ENCODE measurements at places on chromosomes 3 and 15.

DNA sequence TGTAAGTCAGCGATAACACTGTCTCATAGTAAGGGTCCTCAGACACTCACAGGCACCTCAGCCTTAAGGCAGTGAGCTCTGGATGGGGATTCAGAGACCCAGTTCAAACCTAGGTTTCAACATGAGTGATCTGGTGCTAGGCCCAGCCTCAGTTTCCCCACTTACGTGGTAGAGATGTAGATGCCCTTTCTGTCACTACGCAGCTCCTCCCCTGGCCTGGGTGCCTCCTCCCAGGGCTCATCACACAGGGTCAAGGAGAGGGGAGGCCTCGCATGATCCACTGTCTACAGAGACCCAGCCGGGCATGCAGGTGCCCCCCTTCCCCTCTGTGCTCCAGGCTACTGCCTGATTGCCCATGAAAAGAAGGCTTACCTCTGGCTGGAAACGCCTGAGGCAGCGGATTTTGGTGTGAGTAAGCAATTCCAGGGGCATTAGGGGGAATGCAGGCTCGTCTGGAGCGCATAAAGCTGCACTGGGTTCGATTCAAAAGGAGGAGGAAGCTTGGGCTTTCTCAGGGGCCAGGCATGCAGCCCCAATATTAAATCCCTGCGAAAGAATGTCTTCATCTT lies 69.8 kb upstream of the ANKRD34C start:
- no peak for DNase-seq

- no peak for DNase-seq
Observed at GRCh38 chr3:78201091-78201490, 1161.2 kb downstream of the ROBO2 start.

DNA sequence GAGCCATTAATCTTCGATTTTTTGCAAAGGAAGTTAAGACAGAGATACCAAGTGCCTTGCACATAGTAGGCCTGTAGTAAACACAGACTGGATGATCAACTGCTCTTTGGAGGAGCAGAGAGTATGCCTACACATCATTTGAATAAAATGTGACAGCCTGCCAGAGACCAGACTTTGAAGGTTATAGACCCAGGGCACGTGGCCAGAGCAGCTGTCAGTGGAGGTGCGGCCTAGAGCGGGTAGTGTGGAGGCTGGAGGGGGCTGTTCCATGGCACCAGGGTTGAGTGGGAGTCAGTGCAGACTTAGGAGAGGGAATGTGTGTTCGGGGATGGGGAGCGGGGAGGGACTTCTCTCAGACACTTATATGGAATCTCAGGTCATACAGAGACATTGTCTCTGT lies 80.8 kb downstream of the SMAD3 start:
- no peak for DNase-seq

GRCh38 chr3:190456770-190457169 lies 7.1 kb upstream of the TMEM207 start:
- no peak for DNase-seq

- DNase-seq = no peak
Observed at GRCh38 chr3:194532591-194532990, 45.8 kb upstream of the ATP13A3 start.

- DNase-seq = no peak
Observed at GRCh38 chr3:128021768-128022372, 30.4 kb upstream of the SEC61A1 start.

- no peak for DNase-seq
Observed at GRCh38 chr3:73791356-73791755, 166.6 kb upstream of the PDZRN3 start.

DNA sequence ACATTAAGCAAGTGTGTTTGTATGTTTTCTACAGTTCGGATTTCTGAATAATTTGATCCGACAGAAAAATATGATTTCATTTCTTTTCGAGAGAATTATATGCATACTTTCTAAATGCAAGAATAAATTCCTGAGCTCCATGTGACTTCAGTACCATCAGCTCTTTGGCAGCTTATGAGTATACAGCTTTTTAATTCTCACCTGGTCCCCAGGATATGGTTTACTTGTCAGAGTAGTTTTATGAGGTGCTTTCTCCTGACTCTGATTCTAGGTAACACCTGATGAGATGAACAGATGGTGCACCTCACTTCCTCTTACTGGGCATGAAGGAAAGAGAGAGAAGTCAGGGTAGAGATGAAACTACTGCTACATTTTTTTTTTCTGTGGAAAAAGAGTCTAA lies 3.1 kb downstream of the HGD start:
- DNase-seq = no peak

DNA sequence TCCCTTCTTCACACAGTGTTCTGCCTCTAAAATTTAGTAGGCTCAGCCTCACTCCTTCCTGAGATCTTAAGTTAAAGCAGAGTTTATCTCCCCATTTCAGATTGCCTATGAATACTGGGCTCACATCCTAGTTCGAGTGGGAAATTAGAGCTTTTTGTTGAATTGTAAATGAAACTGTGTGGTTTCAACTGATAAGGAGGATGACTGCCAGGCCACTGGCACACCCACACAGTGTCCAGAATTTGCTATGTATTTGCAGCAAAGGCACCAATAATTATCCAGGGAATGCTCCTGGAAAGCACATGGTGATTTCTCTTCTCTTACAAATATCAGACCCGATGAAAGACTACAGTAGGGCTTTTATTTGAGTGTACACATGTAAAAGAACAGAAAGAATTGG lies 308.1 kb upstream of the COL8A1 start:
- no peak for DNase-seq

DNA sequence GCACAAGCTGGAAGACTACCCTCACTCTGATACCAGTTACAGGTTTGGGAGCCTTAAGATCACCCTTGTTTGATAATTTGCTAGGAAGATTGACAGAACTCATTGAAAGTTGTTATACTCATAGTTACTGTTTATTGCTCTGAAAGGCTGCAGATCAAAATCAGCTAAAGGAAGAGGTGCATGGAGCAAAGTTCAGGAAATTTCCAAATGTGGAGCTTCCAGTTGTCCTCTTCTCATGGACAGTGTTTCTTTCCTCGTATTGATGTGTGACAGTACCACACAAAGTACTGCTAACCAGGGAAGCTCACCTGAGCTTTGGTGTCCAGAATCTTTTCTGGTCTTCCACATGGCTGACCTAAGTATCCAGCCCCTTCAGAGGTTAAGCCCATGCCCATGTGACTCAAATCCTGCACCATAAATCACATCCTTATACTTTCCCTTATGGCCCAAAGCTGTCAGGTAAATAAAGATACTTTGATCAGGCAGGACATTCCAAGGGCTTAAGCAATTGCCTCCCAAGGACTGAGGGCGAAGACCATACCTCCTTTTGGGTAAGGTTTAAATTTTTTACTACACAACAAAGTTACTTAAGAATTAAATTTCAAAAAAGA lies 93.1 kb upstream of the ZBED2 start:
- DNase-seq = no peak

GRCh38 chr3:193614430-193614829 lies 21.4 kb downstream of the OPA1 start:
- DNase-seq = no peak

GRCh38 chr15:68994981-68995761 lies 19.3 kb upstream of the NOX5 start:
- DNase-seq = no peak

GRCh38 chr3:197353867-197354567 lies 55.6 kb upstream of the DLG1 start:
- no peak for DNase-seq

DNA sequence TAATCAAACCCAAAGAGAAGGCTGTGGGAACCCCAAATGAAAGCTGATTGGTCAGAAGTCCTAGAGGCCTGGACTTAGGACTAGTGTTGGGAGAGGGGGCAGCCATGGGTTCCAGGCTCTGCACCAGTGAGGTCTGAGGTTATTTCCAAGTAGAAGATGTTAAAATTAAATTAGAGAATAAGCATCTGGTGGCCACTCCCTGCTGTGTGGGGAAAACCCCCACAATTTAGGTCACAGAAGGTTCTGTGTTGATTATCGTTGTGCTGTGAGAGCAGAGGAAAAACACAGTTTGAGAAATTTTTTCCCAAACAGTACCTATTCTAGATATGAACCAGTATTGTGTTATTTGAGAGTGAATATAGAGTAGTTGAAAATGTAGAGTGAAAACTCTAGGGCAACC lies 53.9 kb upstream of the NSMCE3 start:
- DNase-seq = no peak

DNA sequence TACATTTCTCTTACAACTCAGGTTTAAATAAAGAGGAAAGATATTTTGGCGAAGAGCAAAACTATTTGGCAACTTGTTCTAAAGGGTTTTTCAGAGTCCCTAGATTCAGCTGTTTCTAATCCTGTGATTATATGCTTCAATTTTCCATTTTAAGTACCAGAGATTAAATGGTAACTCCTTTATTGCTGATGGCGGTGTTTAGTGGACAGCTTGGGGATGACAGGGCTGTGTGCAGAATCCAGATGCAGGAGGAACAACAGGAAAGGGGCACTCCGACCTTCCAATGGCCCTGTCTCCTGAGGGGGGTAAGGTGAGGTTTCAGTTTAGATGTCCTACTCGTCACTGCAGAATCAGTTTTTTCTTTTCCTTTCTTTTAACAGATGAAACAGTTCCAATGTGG lies 405.0 kb downstream of the PDCD6IP start:
- no peak for DNase-seq

DNA sequence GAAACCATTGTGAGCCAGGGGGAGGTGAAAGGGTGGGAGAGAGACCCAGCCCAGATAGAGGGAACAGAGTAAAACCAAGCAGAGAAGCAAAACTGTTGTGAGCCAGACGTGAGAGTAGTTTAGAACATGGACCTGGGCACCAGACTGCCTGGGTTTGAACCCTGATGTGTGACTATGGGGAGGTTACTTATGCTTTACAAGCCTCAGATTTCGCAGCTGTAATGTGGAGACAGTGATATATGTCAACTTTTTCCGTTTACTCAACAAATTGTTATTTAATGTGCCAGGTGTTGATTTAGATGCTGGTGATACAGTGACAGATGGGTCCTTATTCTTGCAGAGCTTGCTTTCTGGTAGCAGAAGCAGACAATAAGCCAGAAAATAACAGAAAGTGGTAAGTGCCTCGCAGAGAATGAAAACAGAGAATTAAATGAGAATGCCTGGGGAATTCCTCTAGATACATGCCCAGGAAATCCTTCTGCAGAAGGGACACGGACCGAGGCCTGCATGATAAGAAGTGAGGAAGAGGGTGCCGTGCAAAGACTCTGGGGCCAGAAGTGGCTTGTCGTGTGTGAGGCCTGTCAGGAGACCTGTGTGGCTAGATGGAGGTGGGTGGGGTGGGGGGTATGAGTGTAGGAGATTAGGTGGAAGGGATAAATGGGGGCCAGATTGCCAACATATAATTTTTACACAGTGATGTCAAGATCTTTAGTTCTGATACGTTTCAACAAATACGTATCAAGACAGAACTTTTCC lies 15.0 kb downstream of the KAT2B start:
- no peak for DNase-seq

GRCh38 chr3:144737281-144737680 lies 765.7 kb downstream of the DIPK2A start:
- DNase-seq = no peak

DNA sequence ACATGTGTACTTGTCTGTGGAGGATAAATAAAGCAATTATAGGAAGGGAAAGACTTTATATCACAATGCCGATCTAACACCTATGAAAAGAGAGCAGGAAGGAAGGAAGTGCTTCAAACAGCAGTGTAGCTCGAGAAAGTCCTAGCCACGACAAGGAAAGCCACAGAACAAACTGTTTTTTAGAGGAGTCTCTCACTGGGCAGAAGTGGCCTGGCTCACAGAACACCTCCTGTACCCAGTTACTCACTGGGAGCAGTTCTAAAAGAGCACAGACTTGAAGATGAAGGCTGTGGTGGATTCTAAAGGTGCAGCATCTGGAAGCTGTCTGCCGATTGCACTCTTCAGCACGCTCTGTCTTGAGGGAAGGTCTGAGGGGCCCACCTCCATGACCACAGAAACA lies 248.8 kb upstream of the ATP11B start:
- no peak for DNase-seq

- no peak for DNase-seq
Observed at GRCh38 chr3:24428481-24428880, 66.2 kb downstream of the THRB start.

DNA sequence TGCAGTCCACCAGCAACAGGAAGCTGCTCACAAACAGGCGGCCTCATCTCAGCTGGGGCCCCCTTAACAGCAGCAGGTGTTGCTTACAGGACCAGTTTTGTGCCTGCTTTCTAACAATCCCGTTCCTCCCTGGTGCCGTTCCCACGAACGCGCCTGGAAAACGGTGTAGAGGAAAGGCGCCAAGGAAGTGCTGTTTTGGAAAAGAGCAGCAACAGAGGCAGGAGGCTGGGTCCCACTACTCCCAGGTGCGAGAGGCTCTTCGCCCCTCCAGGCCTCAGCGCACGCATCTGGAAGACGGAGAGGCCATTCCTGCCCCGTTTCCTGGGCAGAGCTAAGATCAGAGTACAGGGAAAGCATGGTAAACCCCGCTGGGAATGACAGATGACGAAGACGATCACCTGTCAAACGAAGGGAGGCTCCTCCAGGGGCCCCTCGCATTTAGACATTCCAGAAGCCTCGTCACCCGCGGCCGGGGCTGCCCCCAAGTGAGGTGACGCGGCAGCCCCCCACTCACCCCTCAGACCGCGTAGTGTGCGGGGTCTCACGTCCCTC lies 603 bp downstream of the SCAPER start:
- no peak for DNase-seq

DNA sequence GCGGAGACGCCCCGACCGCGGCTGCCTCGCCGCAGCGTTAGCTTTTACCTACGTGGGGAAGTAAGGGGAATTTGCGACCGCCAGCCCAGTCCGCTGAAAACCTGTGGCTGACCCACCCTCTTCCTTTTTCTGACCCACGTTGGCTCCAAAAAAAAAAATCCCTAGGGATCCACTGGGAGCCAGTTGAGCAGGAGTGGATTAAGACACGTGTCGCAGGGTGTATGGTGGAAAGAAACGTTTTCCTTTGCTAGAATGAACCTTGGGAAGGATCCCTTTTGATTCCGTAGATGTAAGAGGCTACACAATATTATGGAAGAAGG lies 575 bp upstream of the PCYT1A start:
- DNase-seq = no peak

- no peak for DNase-seq
Observed at GRCh38 chr3:150306083-150306482, 102.0 kb upstream of the TSC22D2 start.

DNA sequence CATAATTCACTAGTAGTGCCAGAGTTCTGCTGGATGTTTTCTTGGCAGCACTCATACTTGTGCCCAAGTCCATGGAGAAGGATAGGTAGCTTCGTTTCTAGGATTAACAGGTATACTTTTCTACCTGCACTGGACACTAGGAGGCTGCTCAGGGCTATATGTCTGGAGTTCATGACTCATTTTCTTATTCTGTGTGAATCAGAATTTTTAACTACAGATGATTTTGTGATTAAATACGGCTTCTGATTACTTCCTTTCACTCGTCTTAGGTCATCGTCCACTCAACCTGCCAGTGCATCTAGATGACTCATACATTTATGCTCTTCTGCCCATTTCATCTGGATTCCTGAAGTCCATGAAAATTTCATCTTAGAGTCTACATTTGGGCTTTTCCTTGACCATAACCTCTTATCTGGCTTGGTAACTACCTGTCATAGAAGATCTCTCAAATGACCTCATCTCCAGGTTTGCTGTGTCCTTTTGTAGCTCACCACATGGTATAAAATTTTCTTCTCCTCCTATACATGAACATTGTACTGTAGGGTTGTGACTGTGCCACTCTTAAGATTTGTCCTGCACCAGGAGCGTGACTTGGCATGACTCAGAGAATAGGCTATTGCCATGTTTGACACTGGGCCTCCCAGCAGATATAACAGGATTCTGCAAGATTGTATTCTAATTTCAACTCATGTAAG lies 66.7 kb upstream of the GCSAM start:
- DNase-seq = no peak

GRCh38 chr3:87982421-87982820 lies 76.4 kb downstream of the CGGBP1 start:
- no peak for DNase-seq

All from smooth muscle cell of the brain vasculature (primary cell).